ENCODE measurements at places on chromosomes 2 and 18. TPM values are rescaled to one million over a fixed set of nuclear protein-coding genes. Genes with fewer than 3 reads are reported as not detected.

The FOXI3 gene
- total RNA-seq = not detected

The MEMO1 gene
- 54.2 TPM for total RNA-seq

The CEP192 gene
- 50.1 TPM for total RNA-seq

The DSG4 gene
- not detected for total RNA-seq

The UGT1A8 gene
- total RNA-seq = not detected

Measured in T-helper 2 cell treated with Interferon-gamma antibody and Interleukin-4, amounts not matched to agents 100 ng/mL and 5 ng/mL, for 36 hours (primary cell).